Esophagus mucosa (tissue), 1 donor: ENCODE measurements at places on chromosomes 7 and 10. TPM values are rescaled to one million over a fixed set of nuclear protein-coding genes. Genes with fewer than 3 reads are reported as not detected.

DNA sequence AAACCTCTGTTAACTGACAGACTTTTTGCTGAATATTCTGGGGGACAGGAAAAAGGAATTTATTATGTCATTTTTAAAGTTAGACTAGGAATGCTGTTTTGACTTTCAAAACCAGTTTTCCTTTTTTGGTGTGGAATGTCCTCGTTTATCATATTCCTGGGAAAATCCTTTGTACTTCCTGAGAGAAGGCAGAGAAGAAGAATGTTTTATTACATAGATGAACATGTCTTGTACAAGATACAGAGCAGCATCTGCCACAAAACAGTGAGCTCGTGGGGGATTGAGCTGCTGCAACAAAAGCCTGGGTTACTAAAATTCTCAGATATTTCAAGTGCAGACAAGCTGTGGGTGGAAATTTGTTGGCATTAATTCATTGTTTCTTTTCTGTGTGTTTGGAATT lies 20.2 kb downstream of the MCU start:
- ATAC-seq: no peak

GRCh38 chr10:77626266-77626935 lies 11.2 kb downstream of the KCNMA1 start:
- ATAC-seq: no peak

DNA sequence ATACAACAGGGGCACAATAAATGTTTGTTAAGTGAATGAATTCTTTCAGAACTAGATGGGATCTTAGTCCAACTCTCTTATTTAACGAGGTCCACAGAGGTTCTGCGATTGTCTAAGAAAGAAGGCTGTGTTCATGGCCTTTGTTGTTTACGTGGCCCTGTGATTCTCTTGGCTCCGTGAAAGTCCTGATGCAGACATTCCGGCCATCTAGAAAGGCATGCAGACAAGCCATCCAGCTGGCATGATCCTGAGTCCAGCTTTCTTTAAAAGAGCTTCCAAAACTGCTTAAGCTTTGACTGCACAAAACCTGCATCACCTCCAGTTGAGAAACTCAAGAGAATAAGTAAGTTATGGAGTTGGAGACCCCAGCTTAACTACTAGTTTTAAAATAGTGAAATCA lies 26.0 kb downstream of the EGFR start:
- no peak for ATAC-seq

DNA sequence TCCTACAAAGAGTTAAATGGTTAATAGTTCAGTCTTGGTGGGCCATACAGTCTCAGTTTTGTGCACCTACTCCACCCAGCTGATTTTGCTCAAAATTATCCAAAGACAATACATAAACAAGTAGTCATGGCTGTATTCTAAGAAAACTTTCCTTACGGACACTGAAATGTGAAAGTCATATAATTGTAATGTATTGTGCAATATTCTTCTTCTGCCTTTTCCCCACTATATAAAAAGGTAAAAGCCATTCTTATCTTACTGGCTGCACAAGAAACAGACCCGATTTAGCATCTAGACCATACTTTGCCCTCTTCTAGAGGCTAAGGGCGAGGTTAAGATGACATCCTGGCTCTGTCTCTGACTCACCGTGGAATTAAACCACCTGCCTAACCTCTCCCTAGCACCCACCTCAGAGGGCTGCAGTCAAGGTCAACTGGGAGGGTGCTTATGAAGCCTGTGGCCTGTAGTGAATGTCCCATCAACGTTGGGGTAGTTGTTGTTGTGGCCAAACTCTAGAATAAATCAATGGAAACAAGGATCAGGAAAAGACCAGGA lies 63.8 kb upstream of the DOCK1 start:
- no peak for ATAC-seq

- ATAC-seq: no peak
These were observed 12.7 kb downstream of the SPRN start for GRCh38 chr10:133411523-133412380.

GRCh38 chr7:106660862-106661720 lies at the start of gene CCDC71L:
CCDC71L (minus strand) TSS chr7:106661158; CDS start chr7:106660896, 262 bp downstream.
- peak; percentile 93 for ATAC-seq

- peak; percentile 33 for ATAC-seq
These were observed 3.2 kb downstream of the ZNF316 start for GRCh38 chr7:6640246-6640721.

DNA sequence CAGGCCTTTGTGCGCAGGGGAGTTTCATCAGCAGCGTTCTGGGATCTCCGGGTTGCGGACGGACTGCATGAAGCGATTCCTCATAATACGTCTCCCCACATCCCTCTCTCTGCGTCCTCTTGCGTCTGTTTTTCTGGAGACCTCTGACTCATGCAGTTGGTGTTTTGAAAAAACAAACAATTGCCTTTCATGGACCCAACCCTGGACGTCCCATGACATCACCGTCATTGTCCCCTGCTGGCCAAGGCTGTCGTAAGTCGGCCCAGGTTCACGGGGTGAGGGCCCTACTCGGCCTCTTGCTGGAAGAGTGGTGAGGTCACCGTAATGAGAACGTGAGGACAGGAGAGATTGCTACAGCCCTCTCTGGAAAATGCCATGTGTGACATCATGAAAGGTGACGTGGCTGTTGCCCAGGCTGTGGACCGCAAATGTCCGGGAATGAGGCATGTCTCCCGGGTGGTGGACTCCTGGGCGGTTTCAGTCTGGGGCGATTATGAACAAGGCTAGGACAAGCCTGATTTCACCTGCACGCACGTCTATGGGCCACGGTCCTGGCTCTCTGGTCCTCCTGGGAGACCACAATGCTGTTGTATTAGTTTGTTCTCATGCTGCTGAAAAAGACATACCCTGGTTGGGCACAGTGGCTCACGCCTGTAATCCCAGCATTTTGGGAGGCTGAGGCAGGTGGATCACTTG lies 9.8 kb upstream of the MAFK start:
- ATAC-seq: peak; percentile 61

DNA sequence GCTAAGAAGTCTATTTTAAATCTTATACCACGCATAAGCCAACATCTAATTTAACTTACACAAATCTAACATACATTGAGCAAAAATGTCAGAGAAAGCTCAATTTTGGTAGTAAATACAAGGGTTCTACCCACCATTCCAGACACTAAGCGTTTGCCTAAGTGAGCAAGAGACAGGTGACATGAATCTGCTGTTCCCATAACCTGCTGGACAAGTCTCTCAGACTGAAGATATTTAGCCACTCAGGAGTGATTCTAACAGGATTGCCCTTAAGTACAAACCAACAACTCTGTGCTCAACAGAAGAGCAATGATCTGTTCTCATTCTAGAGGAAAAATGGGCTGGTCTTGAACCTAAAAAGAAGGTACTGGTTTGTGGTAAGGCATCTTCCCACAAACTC lies 18.8 kb downstream of the EZH2 start:
- ATAC-seq: peak; percentile 80

GRCh38 chr10:102775935-102776669 lies 32.4 kb downstream of the WBP1L start:
- no peak for ATAC-seq

DNA sequence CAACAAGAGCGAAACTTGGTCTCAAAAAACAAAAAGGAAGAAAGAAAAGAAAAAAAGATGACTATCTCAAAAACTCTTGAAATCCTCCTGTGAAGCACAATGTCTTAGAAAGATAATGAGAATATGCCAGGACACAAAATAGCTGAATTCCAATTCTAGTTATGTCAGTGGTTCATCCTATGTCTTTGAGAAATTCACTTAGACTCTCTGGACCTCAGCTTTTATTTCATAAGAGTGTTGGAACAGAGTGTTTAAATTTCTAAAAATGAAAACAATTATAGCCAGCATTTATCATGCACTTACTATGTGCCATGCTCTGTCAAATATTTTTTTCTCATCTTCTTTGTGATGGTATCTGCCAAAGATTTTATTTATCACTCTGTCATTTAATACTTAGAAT lies 13.3 kb upstream of the HYCC1 start:
- no peak for ATAC-seq

DNA sequence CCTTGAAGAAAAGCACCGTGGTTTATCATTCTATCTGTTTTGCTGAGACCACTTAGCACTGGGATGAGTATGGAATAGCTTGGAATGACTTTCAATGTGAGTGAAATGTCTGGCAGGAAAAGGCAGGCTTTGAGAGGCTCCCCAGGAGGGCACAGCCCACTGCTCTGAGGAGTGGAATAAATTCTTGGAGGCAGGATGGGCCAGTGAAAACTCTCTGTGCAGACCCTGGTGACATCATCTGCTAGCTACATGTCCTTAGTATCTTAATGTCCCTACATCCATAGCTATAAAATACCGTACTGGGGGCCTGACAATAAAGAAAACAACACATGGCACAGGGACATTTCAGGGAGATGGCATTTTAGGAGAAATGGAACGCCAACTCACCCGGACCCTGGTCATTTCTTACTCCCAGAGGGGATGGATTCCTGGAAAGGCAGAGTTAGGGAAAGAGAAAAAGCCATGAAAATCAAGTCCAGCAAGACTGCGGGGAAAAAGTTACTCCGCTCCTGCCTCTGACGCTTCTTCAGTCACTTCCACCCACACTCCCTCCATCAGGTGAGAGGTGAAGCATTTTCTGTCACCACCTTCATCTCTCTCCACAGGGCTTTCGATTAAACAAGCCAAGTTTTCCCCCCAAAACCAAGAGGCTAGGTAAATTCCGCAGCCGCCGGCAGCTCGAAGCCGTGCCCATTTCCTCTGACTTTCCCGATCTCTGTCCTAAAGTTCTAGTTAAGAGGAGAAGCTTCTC lies 991 bp downstream of the ZNF239 start:
- ATAC-seq: no peak

The VWDE gene
- total RNA-seq: 0.36 TPM

The MKRN1 gene
- 65.5 TPM for total RNA-seq

The LRIT1 gene
- not detected for total RNA-seq

The SMKR1 gene
- total RNA-seq: not detected
